Astrocyte of the hippocampus (primary cell): ENCODE measurements at places on chromosomes 6 and 20.

DNA sequence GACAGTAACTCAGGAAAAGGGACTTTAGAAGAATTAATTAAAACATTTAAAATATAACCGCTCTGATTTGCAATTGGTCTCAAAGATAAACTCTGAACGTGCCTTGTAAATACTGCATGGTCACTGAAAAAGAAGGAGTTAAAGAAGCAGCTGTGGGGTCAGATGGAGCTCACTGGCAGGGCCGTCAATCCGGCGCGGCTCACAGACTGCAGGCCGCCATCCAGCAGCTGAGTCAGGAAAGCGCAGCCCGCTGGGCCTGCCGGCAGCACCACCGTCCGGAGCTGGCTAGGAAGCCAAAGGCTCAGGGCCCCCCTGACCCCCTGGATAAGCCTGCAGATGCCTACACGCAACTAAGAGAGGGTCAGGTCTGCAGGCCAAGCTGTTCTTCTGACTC, 54.2 kb upstream of the FRMD1 start:
- DNase-seq: peak; percentile 67

GRCh38 chr6:136440203-136440602, 110.0 kb downstream of the MAP7 start:
- DNase-seq: no peak

DNA sequence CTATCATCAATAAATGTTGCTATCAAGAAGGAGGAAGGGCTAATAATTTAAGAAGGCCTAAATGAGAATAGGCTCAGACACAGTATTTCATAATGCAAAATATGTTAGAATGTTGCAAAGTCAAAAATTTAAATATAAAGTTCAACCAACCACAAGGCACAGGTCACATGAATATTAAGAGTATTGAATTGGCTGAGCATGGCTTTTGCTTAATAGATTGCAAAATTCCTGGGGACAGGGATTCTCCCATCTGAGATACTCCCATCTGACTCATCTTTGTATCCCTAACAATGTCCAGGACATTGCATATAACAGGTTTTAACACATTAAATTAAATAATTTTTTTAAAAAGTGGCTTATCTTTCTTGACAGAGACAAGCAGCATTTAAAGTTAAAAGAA, 32.9 kb upstream of the UTRN start:
- no peak for DNase-seq

- no peak for DNase-seq
These were observed 11.1 kb upstream of the EYA4 start for GRCh38 chr6:133230052-133230451.

- no peak for DNase-seq
These were observed 563.3 kb upstream of the ADGRB3 start for GRCh38 chr6:68071740-68072139.

GRCh38 chr6:42448391-42448790, 3.3 kb downstream of the TRERF1 start:
- no peak for DNase-seq

- peak; percentile 18 for DNase-seq
These were observed 148.0 kb upstream of the SPTLC3 start for GRCh38 chr20:12860619-12861247.

GRCh38 chr20:23449421-23449820, 3.3 kb downstream of the CST11 start:
- no peak for DNase-seq

DNA sequence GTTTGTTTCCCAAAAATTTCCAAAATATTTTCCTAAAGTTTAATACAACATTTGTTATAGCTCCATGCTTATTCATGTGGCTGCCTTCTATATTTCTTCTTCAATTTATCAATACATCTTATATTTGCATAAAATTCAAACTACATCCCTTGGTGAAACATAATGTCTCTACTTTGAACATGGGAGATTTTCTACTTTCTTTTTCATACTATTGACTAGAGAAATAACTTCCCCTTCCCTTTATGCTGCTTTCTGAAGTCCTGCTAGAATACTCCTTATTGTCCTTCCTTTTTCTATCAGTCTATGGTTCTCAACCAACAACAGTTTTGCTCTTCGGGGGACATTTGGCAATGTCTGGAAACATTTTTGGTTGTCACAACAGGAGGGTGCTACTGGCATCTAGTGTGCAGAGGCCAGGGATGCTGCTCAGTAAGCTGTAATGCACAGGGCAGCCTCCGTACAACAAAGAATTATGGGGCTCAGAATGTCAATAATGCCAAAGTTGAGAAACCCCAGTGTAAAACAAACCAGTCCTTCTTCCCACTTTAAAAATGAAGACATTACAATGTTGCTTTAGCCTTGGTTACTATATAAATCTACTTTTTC, 29.9 kb downstream of the MKKS start:
- no peak for DNase-seq

DNA sequence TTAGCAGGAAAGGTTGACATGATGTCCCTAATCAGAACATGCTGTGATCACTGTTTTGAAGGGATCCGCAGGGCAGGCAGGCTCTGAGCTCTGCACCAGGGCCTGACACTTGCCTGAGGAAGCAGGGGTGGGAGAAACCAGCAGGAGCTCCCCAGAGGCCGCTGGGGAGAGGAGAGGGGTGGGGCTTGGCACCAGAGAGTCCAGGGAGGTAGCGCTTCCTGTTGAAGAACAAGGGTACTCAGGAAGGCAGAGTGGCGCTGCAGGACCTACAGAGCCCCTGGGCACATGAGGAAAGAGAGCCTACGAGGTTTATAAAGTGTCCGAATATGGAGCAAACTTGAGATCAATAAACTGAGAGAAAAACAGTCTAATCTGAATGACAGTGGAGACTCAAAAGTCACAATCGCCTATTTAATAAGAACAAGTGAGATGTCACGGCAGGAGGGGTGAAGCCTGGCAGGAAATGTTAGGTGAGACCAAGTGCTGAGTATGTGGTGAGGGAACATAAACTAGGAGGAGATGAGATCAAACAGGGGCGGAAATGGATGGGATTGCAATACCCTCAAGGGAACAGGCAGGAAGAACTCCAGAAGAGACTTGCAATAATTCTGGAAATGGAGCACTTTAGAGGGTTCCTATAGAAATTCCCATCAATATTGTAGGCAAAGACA, 5.8 kb upstream of the TBXT start:
- no peak for DNase-seq

GRCh38 chr20:62292108-62292507, 10.7 kb upstream of the ADRM1 start:
- no peak for DNase-seq

DNA sequence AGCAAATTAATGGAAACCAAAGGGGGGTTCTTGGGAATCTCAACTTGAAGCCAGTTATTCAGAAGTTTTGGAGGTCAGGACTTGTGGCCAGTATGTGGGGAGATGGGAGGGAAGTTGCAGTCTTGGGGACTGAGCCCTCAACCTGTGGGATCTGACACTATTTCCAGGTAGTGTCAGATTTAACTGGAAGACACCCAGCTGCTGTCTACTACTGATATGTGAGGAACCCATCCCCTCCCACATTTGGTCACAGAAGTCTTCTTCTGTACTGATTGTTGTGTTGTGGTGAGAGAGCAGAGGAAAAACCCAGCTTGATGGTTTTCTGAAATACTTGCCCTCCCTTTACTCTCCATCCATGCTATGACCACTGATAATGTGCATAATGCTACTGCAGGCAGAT, 134.0 kb downstream of the QRSL1 start:
- no peak for DNase-seq

- DNase-seq: peak; percentile 92
These were observed at the start of gene SLC35B2 for GRCh38 chr6:44257025-44257752. SLC35B2 (minus strand) TSS chr6:44257528; CDS start chr6:44257410, 118 bp downstream.

DNA sequence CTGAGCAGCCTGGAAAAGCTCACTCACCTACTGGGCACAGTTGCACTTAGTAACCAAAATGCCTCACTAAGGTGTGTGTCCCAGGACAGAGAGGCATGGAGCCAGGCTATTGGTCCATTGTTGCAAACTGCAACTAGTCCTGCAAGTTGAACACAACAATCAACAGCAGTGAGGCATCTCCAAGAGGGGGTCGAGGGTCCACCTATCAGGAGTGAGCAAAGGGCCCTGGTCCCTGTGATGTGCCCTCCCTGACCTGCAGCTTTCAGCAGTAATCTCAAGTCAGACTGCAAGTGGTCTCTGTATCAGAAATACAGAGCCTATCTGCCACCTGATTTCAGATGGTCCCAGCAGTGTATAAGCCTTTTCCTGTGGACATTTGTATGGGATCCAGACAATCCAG, 50.2 kb upstream of the TGM3 start:
- DNase-seq: no peak

DNA sequence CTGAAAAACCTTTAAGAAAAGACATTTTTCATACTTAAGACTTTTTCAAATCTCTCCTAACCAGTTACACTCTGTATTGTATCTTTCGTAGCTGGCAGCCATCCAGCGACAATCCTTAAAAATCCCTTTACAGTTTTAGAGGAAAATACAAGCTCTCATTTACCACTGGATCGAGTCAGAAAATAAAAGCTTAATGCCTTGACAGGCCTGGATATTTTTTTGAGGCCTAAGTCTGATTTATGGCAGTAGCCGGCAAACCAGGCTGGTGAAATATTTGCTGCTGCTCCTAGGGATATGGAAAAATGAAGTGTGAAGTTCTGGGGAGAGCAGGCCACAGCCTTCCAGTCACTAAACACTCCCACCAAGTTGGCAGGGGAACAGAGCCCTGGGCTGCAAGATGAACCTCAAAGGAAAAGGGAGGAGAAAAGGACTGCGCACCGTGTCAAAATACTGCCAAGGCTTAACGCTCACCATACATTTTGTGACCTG, 213.0 kb upstream of the SUPT3H start:
- peak; percentile 82 for DNase-seq

GRCh38 chr6:162468326-162468725, 259.2 kb downstream of the PRKN start:
- DNase-seq: peak; percentile 76
